ENCODE measurements at places on chromosomes 6 and 20.

- DNase-seq: peak; percentile 85
Observed at GRCh38 chr20:44747166-44748004, 1.7 kb downstream of the KCNK15 start.

DNA sequence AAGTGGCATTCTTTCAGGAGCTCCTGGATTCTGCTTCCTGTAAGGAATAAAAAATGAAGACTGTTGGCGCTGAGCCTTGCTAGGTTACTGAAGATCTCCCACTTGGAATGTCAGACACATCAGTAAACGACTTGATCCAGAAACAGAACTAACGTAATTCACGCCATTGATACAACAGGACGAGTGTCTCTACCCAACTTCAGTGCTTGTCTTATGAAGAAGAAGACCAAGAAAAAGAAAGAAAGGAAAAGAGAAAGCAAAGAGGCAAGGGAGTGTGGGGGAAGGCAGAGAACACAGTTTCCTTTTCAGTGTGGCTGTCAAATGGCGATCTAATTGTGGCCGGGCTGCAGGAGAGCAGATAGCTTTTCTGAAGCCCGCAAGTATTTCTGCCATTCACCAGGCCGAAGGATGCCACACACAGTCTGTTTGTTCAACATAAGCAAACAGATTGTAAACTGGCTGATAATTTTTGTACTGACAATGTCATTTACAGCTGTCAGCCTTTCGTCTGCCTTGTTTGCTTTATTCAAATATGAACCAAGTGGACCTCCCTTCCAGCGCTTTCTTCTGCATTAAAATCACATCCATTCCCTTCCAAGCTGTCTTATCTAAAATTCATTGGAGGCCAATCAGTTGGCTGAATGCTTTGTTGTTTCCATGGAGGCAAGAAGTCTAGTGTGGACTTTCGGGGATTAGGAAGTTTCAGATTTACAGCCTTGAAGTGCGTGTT is 180.6 kb downstream of the FOXA2 start:
- DNase-seq: peak; percentile 84

- DNase-seq: no peak
Observed at GRCh38 chr6:43497129-43497396, 13.1 kb downstream of the LRRC73 start.

DNA sequence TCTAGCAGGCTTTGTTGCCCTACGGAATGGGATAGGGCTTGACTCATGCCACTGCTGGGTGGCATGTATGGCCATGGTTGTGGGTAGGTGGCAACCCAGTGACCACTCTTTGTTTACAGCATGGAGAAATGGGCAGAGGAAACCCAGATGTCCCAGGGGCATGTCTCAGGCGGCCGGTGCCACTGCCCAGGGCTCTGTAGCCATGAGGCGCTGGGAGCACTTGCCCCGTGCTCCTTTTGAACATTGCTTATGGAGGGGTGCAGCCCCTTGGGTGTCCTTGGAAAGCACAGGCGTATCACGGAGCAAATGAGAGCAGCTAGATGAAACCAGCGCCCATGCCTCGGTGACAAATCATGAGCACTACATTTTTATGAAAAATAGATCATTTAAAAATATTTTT is 212.5 kb upstream of the ECI2 start:
- no peak for DNase-seq

DNA sequence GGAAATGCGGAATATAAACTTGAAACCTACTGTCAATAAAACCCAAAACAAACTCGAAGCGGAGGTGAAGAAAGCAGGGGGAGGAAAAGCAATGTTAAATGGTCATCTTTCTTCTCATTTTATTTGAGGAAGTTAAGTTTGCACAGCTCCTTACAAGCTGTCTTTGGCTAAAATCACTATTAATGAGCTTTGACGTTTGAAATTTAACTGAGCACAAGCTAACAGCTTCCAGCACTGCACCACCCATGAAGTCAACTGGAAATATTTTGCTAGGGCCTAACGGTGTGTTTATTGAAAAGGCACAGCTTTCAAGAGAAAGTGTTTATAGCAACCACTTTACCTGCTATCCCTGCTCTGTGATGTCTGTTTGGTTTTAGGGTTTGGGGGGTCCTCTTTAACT is 103.8 kb downstream of the PKHD1 start:
- no peak for DNase-seq

GRCh38 chr6:96022225-96022624 is 6.5 kb downstream of the FUT9 start:
- no peak for DNase-seq

- DNase-seq: no peak
Observed at GRCh38 chr6:150566486-150566885, 33.2 kb upstream of the PLEKHG1 start.

GRCh38 chr6:16228709-16229665 is 9.4 kb upstream of the GMPR start:
- DNase-seq: no peak

DNA sequence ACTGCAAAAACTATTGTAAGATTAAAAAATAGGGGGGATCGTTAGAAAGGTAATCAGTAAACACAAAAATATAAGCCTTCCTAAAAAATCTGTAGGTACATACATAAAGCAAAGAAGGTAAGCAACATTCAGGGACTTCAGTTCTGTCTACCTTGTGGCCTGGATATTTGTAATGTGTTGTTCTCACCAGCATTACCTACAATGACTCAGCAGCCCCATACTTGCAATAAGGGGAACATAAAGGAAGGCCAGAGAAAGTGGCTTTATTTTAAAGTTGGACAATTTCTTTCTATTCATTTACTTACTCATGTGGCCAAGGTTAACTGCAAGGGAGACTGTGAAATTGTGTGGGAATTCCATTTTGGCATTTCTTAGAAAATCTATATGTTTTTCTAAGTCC is 277.2 kb upstream of the PREP start:
- DNase-seq: peak; percentile 48

DNA sequence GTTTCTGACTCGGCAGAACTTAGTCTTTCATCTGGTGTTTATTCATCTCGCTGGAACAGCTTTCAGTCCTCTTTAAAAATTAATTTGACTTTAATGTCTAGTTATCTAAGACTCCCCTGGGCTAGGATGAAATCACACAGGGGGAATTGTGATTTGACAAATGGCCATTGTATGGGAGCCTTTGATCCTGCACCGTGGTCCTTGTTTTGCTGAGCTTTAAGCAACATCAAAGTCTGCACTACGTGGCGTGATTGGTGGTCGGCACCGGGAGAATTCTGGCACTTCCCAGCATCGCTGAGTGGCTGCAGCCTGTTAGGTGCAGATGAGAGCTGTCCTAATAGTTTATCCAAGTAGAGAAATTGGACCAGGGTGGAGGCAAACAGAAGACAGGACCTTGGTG is 146.9 kb downstream of the TBC1D7 start:
- DNase-seq: no peak

GRCh38 chr6:111087106-111087835 is at the start of gene SLC16A10:
SLC16A10 (plus strand) TSS chr6:111087503; CDS start chr6:111087753, 250 bp downstream.
- peak; percentile 48 for DNase-seq

GRCh38 chr6:33419580-33420490 is at the start of gene SYNGAP1:
SYNGAP1 (plus strand) TSS chr6:33420065; CDS start chr6:33420265, 200 bp downstream.
- DNase-seq: peak; percentile 84

DNA sequence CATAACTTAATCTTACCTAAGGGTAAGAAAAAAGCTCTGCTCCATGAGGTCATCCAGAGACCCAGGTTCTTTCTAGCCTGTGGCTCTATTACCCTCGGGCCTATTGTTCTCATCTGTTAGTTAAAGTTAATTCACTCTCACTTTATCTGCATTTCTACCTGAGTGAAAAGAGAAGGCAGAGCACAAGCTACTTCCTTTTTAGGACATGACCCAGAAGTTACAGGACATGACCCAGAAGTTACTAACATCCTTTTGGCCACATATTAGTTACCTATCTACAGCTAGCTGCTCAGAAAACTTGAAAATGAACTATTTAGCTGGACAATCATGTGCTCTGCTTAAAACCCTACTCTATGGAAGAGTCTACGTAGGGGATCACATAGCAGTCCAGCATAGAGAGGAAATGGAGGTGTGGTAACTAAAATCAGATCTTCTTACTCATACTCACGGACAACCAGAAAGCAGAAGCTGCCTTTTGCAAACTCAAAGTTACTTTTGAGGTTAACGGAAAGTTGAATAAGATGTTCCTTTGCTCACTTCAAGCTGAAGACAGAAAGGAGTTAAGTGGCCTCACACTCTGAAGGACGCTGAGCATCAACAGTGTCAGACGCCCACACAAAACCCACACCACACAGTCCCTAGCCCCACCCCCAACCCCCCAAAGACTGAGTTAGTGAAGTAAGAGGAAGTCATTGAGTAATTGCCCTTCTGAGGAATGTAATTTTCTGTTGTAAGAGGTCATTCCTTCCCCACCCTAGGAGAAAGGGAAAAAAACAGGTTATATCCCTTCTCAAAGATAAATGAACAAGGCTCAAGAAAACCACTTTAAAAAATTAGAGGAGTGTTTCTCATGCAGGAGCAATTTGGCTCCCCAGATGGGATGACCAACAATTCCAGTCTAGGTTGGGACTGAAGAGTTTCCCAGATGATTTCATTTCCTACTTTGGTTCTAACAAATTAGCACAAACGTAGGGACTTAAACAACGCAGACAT is 45.9 kb upstream of the TAB2 start:
- DNase-seq: peak; percentile 67

DNA sequence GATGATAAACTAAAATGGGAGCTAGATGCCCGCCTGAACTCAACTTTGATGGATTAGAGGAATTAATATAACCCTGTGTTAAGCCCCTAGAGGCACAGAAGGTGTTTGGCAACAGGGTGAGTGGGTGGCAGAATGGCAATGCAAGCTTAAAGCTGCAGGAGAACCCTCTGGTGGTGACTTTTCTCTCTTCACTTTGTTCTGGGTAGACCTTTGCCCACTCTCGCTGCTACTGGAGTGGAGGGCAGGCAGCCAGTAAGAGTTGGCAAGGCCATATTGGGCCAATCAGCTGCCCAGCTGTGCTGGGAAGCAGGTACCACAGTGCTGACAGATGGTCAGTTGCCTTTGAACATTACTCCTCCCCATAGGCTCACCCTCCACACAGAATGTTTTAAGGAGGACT is 468.2 kb downstream of the MMUT start:
- DNase-seq: no peak

GRCh38 chr6:25660512-25660911 is 8.5 kb downstream of the SCGN start:
- DNase-seq: peak; percentile 65

- no peak for DNase-seq
Observed at GRCh38 chr6:147684906-147685305, 176.4 kb downstream of the SAMD5 start.

DNA sequence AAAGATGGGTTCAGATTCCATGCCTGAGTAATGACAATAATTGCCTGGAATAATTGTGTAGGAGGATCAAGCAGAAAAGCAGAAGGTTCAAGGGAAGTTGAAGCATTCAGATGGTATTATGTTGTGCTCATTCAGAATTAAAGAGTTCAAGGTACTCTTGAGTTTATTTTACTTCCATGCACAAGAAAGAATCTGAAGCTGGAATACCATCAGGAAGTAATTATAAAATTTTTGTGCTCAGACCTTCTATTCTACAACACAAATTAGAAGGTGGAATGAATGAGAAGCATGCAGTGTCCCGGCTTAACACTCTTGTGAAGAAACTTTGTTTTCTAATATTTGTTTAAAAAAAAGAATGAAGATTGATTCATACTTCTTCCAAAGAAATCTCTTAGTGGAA is 139.4 kb upstream of the ENPP5 start:
- DNase-seq: no peak

GRCh38 chr6:148746363-148747144 is at the start of gene UST:
UST (plus strand) TSS chr6:148747030; CDS start chr6:148747431, 401 bp downstream.
- peak; percentile 87 for DNase-seq

DNA sequence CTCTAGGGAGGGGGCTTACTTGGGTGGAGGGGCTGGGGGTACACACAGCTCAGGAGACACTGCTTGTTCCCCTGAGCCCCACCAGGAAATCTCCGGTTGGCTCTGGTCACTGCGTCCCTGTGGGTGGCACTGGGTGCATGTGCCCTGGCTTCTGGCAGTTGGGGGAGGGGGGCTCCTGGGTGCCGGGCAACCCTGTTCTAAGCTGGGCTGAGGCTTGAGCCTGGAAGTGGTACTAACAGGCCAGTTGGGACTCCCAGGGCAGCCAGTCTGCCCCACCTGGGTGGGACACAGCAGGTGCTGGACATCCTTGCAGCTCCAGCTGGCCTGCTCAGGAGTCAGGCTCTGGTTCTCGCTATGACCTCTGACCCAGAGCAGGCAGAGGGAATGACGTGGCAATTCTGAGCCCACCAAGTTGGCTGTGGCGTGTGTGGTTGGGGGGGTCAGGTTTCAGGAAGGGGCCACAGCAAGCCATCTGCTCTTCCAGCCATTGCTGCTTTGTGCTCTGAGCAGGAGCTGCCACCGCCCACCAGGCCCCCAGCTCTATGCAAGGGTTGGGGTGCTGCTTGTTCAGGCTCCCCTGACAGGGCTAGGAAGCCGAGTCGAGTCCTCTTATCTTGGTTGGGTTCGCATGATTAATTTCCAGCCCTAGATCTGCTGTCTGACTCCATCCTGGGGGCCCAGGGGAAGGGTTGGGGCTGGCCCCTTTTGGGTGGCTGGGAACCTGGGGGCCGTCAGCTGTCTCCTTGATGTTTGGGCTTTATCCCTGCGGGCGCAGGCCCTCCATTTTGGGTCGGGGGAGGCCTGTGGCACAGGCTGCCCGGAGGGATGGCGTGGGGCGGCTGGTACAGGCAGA is 590 bp downstream of the C20orf204 start:
- peak; percentile 26 for DNase-seq

DNA sequence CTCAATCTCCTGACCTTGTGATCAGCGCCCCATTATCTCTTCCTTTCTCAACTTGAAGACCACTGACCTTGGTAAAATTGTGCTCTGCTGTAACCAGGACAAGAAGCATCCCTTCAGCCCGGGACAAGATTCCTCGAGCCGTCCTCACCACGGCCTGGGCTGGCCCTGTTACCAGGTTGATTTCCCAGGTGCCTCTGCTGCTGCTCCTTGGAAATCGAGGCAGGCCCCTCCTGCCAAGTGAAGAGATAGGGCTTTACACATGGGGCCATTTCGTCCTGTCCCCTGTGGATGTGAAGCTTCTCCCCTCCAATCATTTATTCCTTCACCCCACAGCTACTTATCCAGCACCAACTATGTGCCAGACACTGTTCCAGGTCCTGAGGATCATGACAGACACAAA is 21.5 kb downstream of the RAB44 start:
- DNase-seq: no peak
